T1000 (cell line): ENCODE measurements at places on chromosomes 1 and 21.

- no peak for DNase-seq
These were observed 3.5 kb downstream of the GNAT2 start for GRCh38 chr1:109615879-109616278.

- no peak for DNase-seq
These were observed 142.9 kb downstream of the DHRS3 start for GRCh38 chr1:12475101-12475500.

DNA sequence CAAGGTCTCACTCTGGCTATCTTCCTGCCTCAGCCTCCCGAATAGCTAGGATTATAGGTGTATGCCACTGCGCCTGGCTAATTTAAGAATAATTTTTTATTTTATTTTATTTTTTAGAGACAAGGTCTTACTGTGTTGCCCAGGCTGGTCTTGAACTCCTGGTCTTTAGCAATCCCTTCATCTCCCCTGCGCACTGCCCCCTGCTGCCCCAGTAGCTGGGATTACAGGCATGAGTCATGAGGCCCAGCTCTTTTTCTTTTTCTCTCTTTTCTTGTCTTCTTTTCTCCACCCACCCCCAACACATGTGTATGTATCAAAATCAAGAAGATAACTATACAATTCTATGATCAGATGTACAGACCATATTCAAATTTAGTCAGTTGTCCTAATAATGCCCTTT is 87.2 kb downstream of the PEX14 start:
- no peak for DNase-seq

DNA sequence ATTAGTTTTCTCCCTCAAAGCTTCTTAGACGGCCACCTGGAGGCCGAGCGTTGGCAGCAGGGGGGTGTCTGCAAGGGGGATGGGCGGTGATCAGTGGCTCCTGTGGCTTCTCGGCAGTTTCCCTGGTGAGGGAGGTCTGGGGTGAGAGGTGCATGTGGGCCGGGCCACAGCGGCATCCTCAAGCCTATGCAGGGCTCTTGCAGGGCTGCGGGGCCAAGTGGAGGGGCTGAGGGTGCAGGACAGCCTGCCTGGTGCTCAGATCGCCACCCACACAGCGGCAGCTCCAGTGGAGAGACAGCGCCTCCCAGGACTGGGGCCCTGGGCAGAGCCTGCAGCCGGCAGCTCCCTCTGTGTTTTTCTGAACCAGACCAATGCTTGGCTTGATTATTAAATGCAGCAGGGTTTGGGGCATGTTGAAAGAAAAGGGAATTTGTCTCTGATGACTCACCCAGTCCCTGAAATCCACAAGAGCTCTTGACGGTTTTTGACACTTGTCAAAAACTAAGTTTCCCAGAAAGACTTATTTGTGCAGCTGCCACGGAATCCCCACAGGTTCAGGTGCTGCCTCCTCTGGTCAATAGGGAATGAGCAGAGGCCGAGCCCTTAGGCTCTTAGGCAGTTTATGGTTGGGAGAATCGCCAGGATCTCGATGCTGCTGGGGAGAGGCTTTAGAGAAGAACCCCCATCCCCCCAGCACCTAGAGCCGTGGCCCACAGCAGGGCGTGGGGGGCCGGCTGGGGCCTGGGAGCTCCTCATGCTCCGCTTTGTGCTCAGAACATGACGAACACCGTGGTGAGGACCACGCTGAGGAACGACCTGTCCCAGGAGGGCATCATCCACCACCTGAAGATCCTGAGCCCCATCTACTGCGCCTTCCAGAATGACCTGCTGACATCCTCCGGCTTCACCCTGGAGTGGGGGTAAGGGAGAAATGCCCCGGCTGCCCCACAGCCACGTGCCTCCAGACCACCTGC is 54.7 kb downstream of the UMODL1 start:
- no peak for DNase-seq

DNA sequence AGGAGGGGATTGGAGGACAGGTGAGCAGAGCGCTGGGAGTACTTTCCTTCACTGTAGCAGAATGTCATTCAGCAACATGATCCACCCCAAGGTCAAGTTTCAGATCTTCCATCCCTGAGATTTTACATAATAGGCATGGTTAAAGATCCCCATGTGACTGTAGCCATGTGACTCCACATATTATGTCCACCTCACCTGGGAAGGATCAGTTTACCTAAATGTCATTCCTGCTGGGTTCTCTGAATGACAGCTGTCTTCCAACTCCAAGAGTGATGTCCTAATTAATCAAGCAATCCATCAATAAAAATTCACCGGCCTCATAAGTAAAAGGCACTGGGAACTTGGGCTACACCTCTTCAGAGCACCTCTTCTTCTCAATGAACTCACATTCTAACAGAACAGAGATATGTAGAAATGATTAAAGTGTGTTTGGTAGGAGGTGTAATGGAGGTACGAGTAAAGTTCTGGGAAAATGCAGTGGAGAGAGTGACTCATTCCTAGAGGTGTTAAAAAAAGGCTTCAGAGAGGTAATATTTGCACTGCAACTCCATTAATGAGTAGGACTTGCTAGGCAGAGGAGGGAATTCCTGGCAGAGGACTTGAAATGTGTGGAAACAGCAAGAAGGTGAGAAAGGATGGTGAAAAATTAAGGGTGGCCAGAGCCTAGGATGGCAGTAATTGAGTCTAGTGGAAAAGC is 22.2 kb upstream of the MAPKAPK2 start:
- no peak for DNase-seq

GRCh38 chr1:22413799-22414198 is 37.9 kb upstream of the ZBTB40 start:
- no peak for DNase-seq

- no peak for DNase-seq
These were observed 18.0 kb downstream of the CSF1 start for GRCh38 chr1:109928591-109929111.

DNA sequence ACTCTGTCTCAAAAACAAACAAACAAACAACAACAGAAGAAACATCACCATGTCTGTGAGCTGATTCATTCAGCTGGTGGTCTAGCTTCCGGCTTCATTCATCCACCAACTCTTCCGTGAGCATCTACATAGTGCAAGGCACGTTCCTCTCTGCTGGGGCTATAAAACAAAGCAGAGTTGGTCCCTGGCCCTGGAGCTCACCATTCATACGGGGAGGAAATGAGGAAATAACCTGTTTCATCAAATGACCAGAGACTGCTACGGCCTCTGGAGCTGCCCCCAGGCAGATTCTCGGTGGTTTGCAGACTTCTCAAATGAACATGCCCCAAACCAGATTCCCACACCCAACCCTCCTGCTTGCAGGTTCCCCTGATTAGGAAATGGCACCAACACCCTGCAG is 41.0 kb upstream of the ID3 start:
- no peak for DNase-seq

- no peak for DNase-seq
These were observed 95.6 kb downstream of the CENPF start for GRCh38 chr1:214698559-214698958.

GRCh38 chr1:2224631-2225428 is 3.3 kb upstream of the SKI start:
- DNase-seq, result no peak

DNA sequence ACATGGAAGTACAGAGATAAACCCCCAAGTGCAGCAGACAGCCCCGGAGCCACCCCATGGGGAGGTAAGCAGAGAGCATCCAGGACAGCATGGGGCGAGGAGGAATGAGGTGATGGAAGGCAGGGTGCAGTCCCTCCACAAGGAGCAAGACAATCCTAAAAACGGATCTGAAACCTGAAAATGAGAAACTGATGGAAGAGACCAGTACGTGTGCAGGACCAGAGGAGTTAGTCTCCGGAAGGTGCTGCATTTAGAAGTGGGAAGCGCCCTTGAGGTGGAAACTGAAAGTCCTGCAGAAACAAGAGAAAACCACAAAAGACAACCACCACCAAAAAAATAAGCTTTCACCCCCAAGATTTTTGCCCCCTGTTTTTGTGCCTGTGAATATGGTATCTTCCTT is 17.4 kb upstream of the DDOST start:
- no peak for DNase-seq

GRCh38 chr1:61853583-61853982 is 111.3 kb downstream of the PATJ start:
- DNase-seq, result no peak

DNA sequence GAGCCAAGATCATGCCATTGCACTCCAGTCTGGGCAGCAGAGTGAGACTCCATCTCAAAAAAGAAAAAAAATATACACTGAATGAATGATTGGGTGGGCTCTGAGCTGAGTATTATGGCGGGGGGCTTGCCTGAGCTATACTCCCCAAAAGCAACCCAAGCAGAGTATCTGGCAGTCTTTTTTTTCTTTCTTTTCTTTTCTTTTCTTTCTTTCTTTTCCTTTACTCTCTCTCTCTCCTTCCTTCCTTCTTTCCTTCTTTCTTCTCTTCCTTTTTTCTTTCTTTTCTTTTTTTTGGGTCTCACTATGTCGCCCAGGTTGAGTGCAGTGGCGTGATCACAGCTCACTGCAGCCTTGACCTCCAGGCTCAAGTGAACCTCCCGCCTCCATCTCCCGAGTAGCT is 27.7 kb downstream of the KIAA1614 start:
- DNase-seq, result no peak

GRCh38 chr1:16237343-16237830 is 404 bp upstream of the CPLANE2 start:
- no peak for DNase-seq
